ENCODE measurements at places on chromosomes 3 and 15.

GRCh38 chr3:20141851-20142250 lies 44.2 kb downstream of the SGO1 start:
- DNase-seq = no peak

GRCh38 chr3:7444886-7445285 lies 584.0 kb downstream of the GRM7 start:
- no peak for DNase-seq

DNA sequence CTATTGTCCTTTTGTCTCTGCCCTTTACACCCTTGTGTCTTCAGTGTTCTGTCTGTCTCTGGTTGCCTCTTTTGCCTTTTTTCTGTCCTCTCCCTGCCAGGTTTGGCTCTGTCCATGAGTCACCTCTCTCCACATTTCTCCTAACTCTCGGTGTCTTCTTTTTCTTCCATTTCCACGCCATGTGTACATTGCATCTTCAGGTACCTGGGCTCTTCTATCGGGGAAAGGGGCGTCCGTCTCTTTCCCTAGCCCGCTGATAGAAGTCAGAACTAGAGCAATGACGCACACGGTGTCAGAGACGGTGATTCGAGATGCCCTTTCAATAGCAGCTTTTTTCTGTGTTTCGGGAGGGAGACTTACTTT lies 641 bp downstream of the OPA1 start:
- peak; percentile 36 for DNase-seq

DNA sequence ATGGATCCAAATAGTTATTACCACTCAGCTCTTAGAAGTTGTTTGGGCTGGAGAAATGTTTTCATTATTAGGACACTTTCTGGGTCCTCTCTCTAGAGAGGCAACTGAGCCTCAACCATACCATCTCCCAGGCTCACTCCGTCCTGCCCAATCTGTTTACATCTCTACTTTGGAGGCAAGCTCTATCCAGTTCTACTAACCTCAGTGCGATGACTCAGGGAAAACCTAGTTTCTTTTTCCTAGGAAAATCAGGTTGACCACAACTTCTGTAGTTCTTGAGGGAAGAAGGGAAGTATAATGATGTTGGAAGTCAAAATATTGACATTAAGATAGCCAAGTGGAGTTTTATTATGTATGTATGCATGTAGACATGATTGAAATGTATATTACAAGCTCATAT lies 40.4 kb downstream of the LPP start:
- DNase-seq = peak; percentile 13

DNA sequence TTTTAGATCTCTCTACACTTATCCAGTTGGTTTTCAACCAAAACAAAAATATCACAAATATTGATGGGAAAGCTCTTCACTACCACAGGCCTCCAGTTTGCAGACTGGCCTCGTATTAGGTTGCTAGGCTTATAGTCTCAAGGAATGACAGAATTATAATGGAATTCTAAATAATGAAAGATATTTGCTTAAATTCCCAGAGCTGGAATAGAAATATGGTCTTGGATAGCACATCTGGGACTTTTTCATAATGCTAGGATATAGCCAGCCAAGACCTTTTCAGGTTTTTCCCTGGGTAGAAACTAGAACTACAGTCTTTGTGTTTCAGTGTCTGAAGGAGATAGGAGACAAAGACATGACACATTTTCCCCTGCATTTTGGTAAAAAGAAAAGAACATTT lies 121.9 kb upstream of the STAC start:
- no peak for DNase-seq

DNA sequence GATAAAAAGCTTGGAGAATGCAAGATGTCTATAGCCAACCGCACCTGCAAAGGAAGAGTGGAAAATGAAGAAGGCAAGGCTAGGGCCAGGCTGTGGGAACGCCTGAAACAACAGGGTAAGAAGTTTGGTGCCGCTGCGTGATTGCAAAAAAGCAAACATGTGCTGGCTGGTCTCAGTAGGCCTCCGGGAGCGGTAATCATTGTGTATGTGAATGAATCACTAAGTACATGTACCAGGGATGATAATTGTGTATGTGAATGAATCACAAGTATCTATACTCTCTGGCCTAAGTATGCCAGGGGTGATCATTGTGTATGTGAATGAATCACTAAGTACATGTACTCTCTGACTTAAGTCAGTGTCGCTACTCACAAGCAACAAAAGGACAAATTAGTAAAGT lies 40.3 kb upstream of the PARL start:
- no peak for DNase-seq

DNA sequence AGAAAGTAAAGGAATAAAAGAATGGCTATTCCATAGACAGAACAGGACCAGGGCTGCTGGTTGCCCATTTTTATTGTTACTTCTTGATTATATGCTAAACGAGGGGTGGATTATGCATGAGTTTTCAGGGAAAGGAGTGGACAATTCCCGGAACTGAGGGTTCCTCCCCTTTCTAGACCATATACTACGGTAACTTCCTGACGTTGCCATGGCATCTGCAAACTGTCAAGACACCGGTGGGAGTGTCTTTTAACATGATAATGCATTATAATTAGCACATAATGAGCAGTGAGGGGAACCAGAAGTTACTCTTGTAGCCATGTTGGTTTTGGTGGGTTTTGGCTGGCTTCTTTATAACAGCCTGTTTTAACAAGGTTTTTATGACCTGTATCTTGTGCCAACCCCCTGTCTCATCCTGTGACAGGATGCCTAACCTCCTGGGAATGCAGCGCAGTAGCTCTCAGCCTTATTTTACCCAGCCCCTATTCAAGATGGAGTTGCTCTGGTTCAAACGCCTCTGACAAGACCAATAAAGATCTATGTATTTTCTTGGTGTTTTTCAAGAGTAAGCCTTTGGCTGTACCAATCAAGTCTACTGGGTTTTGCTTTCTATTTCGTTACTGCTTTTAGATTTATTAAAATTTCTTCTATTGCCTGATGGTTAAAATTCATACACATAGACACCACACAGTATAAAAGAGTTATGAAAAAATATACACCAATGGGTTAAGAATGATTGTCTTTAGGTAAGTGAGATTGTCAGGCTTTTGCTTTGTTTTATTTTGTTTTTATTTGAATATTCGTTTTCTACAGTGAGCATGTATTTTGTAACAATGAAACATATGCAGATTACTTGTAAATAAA lies 37.4 kb upstream of the CTDSPL start:
- DNase-seq = no peak

DNA sequence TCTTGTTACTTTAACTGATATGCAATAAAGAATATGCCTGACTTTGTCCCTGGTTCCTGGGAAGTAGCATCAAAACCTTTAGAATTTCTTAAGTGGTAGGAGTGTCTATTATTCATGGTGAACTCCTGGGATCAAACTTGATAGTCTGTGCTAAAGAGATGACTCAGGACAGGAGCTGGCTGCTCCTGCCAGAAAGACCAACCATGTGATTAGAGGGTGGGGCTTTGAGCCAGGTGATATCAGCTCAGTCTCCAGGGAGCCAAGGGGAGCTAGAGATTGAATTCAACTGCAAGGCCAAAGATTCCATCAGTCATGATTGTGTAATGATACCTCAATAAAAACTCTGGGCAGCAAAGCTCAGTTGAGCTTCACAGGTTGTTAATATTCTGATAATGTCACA lies 20.6 kb upstream of the TMC3 start:
- DNase-seq = no peak

- no peak for DNase-seq
These were observed 662.8 kb upstream of the CCDC54 start for GRCh38 chr3:106714400-106714799.

GRCh38 chr15:73539212-73540128 lies 93.7 kb downstream of the NPTN start:
- DNase-seq = peak; percentile 4

GRCh38 chr15:101159096-101159935 lies 92.5 kb downstream of the CHSY1 start:
- no peak for DNase-seq

GRCh38 chr3:43296565-43296964 lies 10.2 kb downstream of the SNRK start:
- no peak for DNase-seq

GRCh38 chr3:42805141-42805821 lies 991 bp upstream of the HIGD1A start:
- DNase-seq = no peak

DNA sequence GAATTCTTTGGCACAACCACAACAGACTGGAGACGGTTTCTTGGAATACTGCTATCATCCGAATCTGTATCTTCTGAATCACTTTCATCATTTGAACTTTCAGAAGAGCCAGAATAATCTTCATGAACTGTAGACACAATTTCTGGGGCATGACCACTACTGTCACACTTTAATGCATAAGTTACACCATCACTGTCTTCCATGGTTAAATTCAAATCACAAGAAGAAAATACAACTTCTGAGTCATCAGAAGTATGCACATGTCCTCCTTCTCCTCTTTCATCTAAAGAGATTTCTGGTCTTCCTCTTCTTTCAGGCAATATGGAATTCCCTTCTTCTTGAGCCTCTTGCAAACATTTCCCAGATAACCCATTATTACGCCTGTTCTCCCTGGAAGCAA lies 42.5 kb downstream of the SETD2 start:
- DNase-seq = no peak

Measured in ACHN (cell line).